Right ventricle myocardium superior (tissue), 1 donor: ENCODE measurements at places on chromosomes 1 and 21.

GRCh38 chr1:91080650-91081049 is 58.8 kb upstream of the ZNF644 start:
- DNase-seq: no peak

- no peak for DNase-seq
These were observed 2.3 kb upstream of the GIPC2 start for GRCh38 chr1:78043436-78043835.

GRCh38 chr1:40877698-40878097 is 15.5 kb upstream of the CITED4 start:
- DNase-seq: peak; percentile 64

DNA sequence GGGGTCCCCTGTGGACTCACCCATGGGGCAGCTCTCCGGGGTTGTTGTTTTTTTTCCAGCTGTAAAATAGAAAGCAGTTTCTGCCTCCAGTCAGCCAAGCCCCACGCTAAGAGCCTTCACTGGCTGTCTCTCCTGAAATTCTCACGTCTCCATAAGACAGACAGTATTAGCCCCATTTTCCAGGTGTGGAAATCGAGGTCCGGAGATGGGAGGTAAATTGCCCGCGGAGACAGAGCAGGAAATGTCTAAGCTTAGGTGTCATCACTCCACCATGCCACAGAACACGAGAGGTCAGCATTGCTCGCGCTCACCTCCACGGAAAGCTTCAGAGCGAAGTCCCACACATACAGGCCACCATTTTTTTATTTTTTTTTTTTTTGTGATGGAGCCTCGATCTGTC is 44.6 kb downstream of the TNFRSF8 start:
- no peak for DNase-seq
